ENCODE measurements at places on chromosomes 1 and 21.
A peak's percentile ranks its signal among the peaks of the same experiment; 100 is the strongest.

GRCh38 chr1:36279110-36279788 lies 26.9 kb upstream of the SH3D21 start:
- DNase-seq = peak; percentile 47

GRCh38 chr1:18010945-18011344 lies 96.7 kb upstream of the IGSF21 start:
- DNase-seq = peak; percentile 5

GRCh38 chr1:13749543-13750341 lies 49.8 kb downstream of the PRDM2 start:
- peak; percentile 45 for DNase-seq

DNA sequence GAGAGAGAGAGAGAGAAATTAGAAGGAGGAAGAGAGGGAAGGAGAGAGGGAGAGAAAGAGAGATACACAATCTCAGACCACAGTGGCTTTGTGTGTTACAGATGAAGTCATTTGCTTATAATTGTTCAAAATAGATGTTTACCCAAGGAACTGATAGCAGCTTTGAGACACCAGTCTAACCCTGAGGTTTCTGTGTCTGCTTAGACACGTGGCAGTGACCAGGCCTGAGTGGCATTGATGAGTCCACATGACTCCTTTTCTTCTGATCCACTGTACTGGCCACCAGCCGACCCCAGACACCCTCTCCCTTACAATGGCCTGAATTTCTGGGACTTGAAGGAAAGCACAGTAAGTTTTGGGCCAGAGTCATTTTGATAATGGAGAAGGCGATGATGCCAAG lies 104.9 kb downstream of the DUSP10 start:
- no peak for DNase-seq

DNA sequence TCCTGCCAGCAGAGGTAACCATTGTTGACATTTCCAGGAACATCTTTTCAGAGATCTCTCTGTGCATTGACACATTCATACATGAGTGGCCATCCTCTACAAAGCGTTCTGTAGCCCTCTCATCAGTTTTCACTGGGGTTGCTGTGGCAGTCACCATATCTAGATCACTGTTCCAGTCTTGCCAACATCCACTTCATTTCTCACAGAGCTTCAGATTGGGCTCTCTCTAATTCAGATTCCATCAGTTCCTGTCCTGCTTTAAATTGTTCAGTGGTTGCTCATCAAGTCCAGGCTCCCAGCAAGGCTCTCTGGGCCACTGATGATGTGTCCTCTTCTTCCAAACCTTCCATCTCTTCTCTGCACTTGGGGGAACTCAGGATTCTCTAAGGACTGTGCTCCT lies 173.7 kb downstream of the KCNJ6 start:
- DNase-seq = peak; percentile 61

DNA sequence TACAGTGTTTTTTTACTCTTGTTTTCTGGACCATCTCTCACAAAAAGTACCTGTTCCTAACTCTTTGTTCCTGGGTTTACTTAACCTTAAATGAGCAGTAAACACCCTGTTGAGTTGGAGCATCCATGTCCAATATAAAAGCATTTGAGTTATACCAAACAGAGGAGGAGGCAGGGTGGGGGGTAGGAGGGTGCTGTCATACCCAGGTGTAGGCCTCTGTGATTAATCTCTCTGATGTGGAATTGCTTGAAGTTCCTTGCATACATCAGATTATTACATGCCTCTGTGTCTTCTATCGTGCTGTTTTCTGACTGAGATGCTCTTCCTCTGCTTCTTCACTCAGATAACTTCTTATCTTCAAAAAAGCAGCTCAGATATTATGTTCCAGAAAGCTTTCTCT lies 28.1 kb upstream of the RGS18 start:
- DNase-seq = no peak

- DNase-seq = no peak
Observed at GRCh38 chr1:202086579-202087350, 36.0 kb upstream of the GPR37L1 start.

- DNase-seq = peak; percentile 67
Observed at GRCh38 chr1:78688697-78689096, 39.1 kb downstream of the IFI44 start.
